IgD-negative memory B cell (primary cell): ENCODE measurements at places on chromosomes 7 and 10. TPM values are rescaled to one million over a fixed set of nuclear protein-coding genes. Genes with fewer than 3 reads are reported as not detected.

CFAP46 gene
- not detected for polyA plus RNA-seq

ELFN1 gene
- 0.54 TPM for polyA plus RNA-seq

CCZ1B gene
- polyA plus RNA-seq: 37.5 TPM

PDE6C gene
- polyA plus RNA-seq: not detected

EPHA1 gene
- polyA plus RNA-seq: 0.80 TPM

ADAM22 gene
- polyA plus RNA-seq: 0.23 TPM

FRMPD2 gene
- not detected for polyA plus RNA-seq

UTF1 gene
- polyA plus RNA-seq: not detected

PITX3 gene
- not detected for polyA plus RNA-seq

TRUB1 gene
- polyA plus RNA-seq: 14.6 TPM

ANKRD2 gene
- polyA plus RNA-seq: not detected

ZEB1 gene
- polyA plus RNA-seq: 32.2 TPM

AZGP1 gene
- polyA plus RNA-seq: not detected

MMP21 gene
- not detected for polyA plus RNA-seq

KCND2 gene
- polyA plus RNA-seq: not detected

PTPN20 gene
- polyA plus RNA-seq: 1.4 TPM

DYNC1I1 gene
- not detected for polyA plus RNA-seq

GIMAP6 gene
- polyA plus RNA-seq: 4.6 TPM

SEPTIN7 gene
- polyA plus RNA-seq: 570 TPM

SYT15B gene
- polyA plus RNA-seq: not detected

H2BK1 gene
- polyA plus RNA-seq: not detected

ANKRD7 gene
- polyA plus RNA-seq: not detected

CCDC172 gene
- polyA plus RNA-seq: not detected

TIMM23 gene
- 57.9 TPM for polyA plus RNA-seq

CFAP70 gene
- polyA plus RNA-seq: 0.43 TPM

GPR26 gene
- not detected for polyA plus RNA-seq

CLDN4 gene
- polyA plus RNA-seq: not detected

ODAD2 gene
- not detected for polyA plus RNA-seq

SAP25 gene
- 0.73 TPM for polyA plus RNA-seq
